ENCODE measurements at places on chromosomes 11 and 22.

DNA sequence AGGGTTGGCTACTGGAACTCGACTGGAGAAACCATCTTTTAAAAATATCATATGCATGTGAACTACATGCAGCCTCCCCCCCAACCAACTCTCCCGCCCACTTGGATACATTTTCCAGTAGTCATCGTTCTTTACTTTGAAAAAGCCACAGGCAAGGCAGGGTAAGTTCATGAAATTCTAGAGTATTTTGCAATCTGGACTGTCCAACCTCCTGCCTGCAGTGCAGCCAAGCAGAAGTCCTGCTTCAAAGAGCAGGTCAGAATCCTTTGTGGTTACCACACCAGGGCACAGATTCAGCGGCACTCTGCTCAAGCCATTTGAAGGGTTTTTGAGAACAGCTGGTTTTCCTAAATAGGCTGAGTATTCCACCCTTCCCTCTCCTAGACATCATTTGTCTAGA is 12.1 kb downstream of the ELF5 start:
- DNase-seq, result peak; percentile 9

DNA sequence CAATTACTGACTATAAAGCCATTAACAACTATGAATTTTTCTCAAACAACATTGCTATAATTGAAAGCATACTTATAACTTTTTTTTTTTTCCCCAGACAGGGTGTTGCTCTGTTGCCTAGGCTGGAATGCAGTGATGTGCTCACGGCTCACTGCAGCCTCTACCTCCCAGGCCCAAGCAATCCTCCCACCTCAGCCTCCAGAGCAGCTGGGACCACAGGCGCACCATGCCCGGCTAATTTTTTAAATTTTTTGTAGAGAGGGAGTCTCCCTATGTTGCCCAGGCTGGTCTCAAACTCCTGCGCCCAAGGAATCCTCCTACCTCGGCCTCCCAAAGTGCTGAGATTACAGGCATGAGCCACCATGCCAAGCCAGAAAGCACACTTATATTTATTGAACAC is 6.1 kb upstream of the WEE1 start:
- no peak for DNase-seq

- DNase-seq, result no peak
These were observed 299.4 kb upstream of the ANO5 start for GRCh38 chr11:21893565-21893867.

DNA sequence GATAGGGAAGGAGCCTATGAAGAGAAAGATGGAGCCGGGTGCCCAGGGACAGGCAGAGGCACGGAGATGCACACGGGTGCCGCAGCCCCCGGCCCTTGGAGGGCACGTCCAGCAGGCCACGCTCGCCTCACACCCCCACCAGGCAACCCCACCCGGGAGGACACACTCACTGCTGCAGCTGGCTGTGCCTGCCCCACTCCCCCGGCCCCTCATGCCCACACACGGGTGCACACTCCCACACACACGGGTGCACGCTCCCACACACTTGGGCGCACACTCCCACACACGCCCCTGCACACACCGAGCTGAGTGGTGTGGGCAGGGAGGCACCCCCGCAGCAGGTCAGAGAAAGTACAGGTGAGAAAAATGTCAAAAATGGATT is 1.1 kb downstream of the MOB2 start:
- DNase-seq, result no peak

- peak; percentile 64 for DNase-seq
These were observed 16.1 kb downstream of the TMEM25 start for GRCh38 chr11:118547132-118547531.

GRCh38 chr11:91066456-91067047 is 843.7 kb upstream of the CHORDC1 start:
- DNase-seq, result no peak

- DNase-seq, result no peak
These were observed 3.4 kb downstream of the TSKU start for GRCh38 chr11:76786441-76787014.

DNA sequence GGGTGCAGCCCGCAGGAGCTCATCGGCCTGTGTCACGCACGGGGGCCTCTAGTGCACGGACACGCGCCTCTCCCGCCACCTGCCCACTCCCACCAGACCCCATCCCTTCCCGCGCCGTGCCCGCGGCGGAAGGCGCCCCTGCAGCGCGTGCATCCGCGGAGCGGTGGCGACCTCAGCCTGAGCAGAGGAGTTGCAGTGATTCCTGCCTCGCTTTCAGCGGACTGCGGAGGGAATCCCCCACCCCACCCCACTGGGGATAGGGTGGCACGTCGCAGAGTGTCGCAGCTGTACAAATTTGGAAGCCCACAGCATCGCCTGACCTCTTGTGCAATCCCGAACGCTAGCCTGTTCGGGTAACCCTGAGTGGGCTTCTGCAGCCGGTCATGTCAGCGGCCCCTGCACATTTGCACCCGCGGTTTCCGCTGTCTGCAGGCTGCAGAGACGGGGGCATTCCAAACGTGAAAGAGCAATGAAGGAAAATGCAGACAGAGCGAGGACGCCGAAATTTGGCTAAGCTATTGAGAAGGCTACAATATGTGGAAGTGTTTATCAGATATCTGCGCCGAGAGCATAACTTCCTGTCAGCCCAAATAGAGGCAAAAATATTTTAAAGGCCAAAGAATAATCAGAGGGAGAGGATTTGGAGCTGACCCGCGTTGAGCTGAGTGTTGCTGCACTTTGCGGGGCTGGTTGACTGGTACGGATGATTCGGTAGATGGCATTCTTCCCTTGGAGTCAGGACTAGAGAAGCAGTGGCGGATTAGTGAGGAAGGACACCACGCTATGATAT is 617 bp upstream of the ARHGAP20 start:
- DNase-seq, result peak; percentile 22

- DNase-seq, result no peak
These were observed 15.5 kb upstream of the OR5M11 start for GRCh38 chr11:56558574-56558973.

GRCh38 chr11:69718147-69718546 is 14.3 kb upstream of the FGF19 start:
- DNase-seq, result peak; percentile 77

DNA sequence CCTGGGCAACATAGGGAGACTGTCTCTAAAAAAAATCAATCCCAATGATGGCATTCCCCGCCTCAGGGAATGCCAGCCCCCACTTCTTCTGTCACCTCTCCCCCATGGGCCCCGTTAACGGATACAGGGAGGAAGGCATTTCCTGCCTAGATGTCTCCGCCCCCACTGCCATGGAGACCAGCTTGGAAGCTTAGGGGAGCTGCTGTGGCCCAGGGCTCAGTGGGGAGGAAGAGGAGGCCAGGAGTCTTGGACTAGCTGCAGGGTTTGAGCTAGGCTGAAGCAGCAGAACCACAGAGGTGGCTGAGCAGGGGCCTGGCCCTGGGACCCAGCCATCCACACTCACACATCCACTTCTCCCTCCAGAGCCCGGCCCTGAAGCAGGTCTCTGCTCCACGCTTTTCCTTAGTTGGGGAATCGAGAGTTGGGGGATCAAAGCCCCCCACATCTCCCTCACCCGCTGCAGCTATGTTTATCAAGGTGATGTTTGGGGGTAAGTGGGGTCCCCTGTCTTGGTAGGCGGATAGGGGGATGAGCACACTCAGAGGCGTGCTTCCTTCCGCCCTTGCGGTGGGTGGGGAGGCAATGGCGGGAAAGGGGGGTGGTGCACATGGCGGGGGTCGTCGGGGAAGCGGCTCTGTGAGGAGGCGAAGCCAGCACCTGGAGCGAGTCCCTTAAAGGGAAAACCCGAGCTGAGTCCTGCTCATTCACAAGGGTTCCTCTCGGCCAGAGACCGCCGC is at the start of gene C22orf15:
C22orf15 (plus strand) TSS at position 149 of the 737 bp plus-strand sequence; CDS start at position 466, 317 bp downstream.
- DNase-seq, result peak; percentile 48

DNA sequence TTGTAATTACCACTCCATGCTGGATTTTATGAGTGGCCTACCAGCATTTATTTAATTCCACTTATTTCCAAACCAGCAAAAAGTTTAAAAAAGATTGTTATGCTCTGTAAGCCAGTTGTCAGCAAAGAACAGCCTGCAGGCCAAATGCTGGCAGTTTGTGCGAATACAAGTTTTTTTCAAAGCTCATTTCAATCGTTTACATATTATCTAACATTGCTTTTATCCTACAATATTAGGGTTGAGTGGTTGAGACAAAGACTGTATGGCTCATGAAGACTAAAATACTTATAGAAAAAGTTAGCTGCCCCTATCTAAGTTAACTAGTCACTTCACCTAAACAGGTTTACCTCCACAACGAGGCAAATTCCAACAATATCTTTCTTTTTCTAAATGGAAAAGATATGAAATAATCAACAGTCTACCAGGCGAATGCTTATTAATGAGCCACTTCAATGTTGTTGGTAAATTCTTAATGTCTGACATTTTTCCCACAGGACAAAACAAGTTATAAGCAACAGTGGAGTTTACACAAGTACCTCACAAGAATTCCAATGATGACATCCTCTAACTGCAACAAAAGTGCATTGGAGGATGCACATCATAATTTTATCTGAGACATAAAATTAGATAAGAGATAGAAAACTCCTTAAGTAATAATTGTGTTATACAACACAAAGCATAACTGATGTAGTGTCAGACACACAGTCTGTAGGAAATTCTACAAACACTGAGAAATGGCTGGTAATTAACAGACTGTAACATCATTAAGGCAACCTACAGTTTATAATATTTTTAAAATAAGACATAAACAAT is 35.8 kb upstream of the POU2AF2 start:
- no peak for DNase-seq

- DNase-seq, result no peak
These were observed 75.5 kb downstream of the MICAL2 start for GRCh38 chr11:12185914-12186313.

GRCh38 chr22:27952091-27952490 is 33.0 kb upstream of the PITPNB start:
- peak; percentile 33 for DNase-seq

- DNase-seq, result no peak
These were observed 8.8 kb downstream of the KREMEN1 start for GRCh38 chr22:29081517-29082236.

GRCh38 chr11:64996710-64997380 is at the start of gene BATF2:
TSS of gene BATF2 (minus strand) at chr11:64996971. CDS start at chr11:64996914, 57 bp downstream.
- peak; percentile 77 for DNase-seq

GRCh38 chr11:36703055-36703404 is 105.0 kb upstream of the RAG2 start:
- DNase-seq, result no peak

DNA sequence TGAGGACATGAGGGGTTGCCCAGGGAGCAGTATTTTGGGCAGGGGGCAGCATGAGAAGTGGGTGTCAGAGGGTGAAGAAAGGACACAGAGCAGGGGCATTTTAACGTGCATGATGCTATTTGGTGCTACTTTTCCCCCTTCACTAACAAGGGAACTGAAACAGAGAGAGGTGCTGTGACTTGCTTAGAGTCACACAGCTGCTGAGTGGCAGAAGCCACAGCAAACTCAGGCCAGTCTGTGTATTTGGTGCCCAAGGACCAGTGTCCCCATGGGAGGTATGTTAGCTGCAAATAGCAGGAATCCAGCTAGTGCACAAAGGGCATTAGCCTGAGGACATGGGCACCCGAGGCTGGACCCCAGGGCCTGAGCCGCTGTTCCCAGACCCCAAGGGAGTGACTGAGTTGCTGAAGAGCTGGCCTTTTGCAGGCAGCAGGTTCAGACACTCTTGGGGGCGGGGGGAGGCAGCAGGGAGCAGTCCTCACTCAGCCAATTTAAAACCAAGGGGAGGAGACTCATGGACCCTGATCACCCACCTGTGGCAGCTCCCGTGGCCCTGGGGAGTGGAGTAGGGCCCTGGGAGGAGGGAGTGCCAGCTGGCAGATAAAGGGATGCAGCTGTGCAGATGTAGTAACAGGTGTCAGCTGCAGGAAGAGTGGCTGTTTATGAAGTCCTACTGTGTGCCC is 14.6 kb downstream of the PARVG start:
- DNase-seq, result no peak

DNA sequence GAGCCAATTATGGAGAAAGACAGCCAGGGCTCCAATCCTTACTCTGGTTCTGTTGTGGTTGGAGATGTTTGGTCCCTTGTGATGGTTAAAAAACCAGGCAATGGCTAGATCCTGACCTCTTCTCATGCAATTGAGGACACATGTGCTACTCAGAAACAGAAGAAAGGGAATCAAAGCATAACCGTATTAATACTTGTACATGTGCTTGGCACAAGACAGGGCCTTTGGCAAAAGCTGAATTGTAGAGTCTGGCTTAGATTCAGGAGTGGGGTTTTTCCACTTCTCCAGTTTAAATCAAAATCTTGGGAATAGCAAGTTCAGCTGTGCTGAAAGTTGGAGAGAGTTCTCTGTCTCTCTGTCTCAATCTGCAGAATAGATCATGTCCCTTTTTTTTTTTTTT is 80.1 kb upstream of the E2F8 start:
- DNase-seq, result no peak

DNA sequence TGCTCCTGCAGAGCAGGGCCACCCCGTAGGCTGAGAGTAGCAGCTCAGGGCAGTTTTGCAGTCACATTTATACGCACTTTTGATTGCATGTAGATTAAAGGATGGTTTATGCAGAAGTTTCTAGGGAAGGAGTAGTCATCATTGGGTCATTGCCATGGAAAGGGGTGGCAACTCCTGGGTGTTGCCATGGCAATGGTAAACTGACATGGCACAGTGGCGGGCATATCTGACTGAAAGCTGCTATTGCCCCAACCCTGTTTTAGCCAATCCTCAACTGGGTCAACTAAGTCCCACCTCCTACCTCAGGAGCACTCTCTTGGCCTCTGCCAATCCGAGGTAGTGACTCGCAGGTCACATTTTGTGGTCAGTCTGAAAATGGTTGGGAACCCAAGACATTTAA is 2.4 kb upstream of the ARSA start:
- DNase-seq, result peak; percentile 55

- DNase-seq, result no peak
These were observed 9.4 kb downstream of the IGLL1 start for GRCh38 chr22:23570681-23571080.

DNA sequence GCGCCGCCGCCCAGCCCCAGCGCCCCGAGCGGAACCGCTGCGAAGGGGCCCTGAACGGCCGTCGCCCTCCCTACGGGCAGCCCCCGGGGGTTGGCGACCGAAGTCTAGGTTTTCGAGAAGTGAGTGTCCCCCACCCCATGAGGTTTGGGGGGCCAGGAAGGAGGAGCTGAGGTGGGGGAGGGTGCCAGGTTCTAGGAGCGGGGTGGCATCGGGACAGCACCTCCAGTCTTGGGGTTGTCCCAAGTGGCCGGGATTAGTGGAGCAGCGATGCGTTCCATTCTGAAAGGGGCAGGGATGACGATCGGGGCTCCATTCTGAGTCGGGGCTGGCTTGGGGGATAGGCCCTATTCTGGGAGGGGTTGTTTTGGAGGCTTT is 408 bp downstream of the PPP2R5B start:
- peak; percentile 39 for DNase-seq

- no peak for DNase-seq
These were observed 61.8 kb upstream of the UBASH3B start for GRCh38 chr11:122593473-122594420.

GRCh38 chr11:62295504-62295903 is 3.4 kb downstream of the SCGB1D4 start:
- DNase-seq, result peak; percentile 36

GRCh38 chr22:49979587-49980264 is 19.2 kb downstream of the PIM3 start:
- DNase-seq, result peak; percentile 86
